ENCODE measurements at places on chromosomes 2 and 18.
A peak's percentile ranks its signal among the peaks of the same experiment; 100 is the strongest.

- DNase-seq = no peak
These were observed 38.9 kb upstream of the LPIN2 start for GRCh38 chr18:3051718-3052410.

GRCh38 chr2:205865905-205866441 lies 183.7 kb downstream of the NRP2 start:
- DNase-seq = no peak

DNA sequence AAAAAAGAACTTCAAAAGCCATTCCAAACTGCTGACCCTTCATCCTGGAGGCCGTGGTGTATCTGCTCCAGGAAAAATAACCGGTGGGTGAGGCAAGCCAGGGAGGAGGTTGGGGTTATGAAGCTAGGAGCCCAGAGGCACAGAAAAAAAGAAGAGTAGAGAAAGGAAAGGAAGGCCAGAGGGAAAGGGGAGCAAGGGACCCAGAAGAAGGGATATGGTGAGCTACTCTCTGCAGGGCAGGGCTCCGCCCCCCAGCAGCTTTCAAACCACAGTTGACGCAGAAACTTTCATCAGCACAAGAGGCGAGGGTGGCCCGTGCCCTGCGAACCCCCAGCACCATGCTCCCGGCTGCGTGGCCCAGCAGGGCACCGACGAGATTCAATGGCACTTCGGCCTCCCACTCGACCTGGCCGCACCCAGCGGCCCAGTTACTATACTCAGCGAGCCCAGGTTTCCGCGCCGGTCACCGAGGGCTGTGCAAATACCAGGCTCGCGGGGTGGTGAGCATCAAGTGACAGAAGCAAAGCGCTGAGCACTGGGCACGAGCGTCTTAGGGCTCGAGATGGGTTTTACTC lies 665 bp downstream of the MCM6 start:
- peak; percentile 53 for DNase-seq

GRCh38 chr2:85674417-85674816 lies 6.4 kb upstream of the SFTPB start:
- no peak for DNase-seq

- DNase-seq = no peak
These were observed 369.5 kb upstream of the CELF4 start for GRCh38 chr18:37935086-37935485.

DNA sequence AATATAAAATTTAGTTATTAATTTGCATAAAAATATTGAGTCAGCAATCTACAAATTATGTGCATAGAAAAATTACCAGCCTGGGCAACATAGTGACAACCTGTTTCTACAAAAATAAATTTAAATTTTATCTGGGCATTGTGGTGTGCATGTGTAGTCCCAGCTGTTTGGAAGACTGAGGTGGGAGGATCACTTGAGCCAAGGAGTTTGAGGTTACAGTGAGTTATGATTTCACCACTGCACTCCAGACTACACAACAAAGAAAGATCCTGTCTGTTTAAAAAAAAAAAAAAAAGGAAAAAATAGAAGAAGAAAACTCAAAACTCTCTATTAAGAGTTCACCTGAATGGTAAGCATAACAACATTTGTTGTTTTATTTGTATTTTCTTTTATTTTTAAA lies 1048.4 kb upstream of the CDH2 start:
- no peak for DNase-seq

GRCh38 chr18:31419457-31419932 lies 28.0 kb upstream of the DSG3 start:
- DNase-seq = no peak

Measured in stimulated activated CD8-positive, alpha-beta memory T cell treated with anti-CD3 and anti-CD28 coated beads, Interleukin-2, amount 100 ng/mL, for 1 hour (primary cell).